Brain pericyte (primary cell): ENCODE measurements at places on chromosomes 6 and 20.

- DNase-seq, result no peak
Measured at GRCh38 chr6:149136273-149136912, 181.1 kb upstream of the TAB2 start.

DNA sequence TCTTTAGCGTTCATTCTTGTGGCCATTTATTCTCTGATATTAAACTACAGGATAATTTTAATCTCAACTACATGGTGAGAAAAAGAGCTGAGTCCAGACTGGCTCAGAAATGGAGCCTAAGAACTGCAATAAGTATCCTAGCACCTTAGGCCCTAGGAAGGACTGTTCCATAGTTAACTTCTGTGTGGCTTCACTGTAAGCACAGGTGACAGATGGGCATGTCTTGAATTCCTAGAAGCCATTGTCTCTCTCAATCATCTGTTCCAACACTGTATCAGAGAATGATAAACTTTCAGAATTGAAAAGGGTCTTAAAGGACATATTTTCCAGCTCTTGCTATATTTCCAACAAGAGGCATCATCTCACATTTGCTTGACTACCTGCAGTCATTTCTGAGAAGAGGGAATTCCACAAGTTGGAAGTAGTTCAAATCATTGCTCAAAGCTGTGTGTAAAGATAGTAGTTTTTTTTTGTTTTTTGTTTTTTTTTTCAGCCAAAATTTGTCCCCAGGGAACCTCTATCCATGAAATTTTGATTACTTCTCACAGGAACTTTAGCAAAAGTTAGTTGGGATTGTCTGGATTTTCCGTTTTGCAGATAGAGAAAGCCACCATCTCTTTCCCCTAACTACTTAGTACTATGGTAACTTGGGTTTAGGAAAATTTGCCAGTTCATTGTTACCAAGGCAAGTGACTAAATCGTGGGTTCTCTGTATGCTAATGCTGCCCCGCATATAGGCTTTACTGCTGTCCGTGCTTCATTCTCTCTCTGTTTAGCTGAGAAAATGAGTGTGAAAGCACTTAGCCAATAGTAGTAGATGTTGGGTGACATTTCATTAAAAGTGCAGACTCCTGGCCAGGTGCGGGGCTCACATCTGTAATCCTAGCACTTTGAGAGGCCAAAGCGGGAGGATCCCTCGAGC is 47.2 kb downstream of the KCNS1 start:
- DNase-seq, result no peak

- DNase-seq, result no peak
Measured at GRCh38 chr6:64074981-64075380, 439.4 kb downstream of the PHF3 start.

DNA sequence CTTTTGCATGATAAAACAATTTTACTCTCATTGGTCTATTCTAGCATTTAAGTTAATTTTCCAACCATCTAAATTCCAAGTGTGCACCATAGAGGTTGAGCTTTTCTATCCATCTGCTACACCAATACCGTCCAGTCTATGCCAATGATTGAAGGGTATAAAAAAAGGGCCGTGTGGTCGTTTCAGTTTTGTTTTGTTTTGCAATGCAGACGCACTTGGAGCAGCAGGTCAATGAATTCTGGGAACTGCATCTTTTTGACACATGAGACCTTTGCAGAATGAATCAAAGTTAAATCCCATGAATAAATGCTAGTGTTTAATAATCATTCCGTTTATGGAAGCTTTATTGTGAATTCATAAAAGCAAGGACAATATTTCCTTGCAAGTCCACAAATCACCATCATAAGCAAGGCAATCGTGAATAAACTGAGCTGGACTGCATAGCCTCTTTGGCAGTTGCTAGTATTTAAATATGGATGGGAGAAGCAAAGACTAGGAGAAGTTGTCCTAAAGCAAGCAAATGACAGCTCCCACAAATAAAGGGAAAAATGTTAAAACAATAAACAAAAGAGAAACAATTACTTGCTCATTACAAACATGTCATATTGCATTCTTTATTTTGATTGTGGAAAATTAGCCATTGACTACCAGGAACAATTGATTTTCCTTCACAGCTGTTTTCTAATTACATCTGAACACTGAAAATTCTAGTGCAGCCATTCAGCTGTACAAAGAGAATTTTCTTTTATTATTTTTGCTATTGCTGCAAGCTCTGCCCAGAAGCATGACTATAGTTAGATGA is 649.7 kb upstream of the GJE1 start:
- DNase-seq, result no peak
